ENCODE measurements at places on chromosomes 2 and 18.

DNA sequence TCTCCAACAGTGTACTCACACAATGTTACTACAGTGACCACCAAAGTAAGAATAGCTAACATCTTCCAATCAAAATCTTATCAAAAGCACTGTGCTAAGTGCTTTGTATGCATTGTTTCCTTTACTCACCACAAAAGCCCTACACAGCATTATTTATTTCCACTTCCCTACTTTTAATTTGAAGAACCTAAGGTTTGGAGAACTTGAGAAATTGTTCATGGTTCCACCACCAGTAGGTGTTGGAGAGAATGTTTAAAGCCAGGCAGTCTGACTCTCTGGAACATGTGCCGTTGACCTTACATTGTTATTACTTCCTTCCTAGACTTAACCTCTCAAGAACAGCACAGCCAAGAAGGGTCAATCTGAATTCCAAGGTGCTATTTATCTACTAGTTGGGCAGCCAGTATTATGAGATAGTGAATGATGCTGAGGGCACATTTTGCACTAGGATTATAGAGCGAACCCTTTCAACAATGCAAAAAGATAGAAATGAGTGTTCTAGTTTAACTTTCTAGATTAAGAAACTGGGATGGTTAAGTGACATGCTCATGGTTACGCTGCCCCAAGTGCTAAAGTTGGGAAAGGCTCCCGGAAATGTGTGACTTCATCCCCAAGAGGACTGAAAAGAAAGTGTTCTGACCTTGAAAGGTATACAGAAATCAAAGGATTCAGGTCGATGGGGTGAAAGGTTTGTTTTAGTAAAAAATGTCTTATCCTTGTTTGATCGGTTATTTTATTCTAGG lies 55.2 kb upstream of the FAM136A start:
- no peak for DNase-seq

DNA sequence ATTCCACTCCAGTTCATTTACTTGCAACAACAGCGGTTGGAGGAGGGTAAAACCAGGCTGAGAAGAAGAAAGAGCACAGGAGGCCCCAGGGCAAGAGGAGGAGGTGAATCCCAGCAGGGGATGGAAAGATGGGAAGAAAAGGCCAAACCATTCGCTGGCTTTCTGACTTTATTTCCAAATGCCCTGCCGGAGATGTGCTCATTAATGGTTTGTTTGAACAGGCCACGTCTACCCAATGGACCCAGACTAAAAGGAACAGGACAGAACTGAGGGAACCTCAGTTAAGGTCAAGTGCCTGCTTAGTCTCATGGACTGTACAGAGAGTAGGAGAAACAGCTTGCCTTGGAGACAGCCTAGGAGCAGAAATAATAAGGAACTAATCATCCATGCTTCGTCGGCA lies 121.6 kb upstream of the NDUFV2 start:
- DNase-seq: no peak

- no peak for DNase-seq
Measured at GRCh38 chr2:139366681-139367080, 586.5 kb upstream of the NXPH2 start.

DNA sequence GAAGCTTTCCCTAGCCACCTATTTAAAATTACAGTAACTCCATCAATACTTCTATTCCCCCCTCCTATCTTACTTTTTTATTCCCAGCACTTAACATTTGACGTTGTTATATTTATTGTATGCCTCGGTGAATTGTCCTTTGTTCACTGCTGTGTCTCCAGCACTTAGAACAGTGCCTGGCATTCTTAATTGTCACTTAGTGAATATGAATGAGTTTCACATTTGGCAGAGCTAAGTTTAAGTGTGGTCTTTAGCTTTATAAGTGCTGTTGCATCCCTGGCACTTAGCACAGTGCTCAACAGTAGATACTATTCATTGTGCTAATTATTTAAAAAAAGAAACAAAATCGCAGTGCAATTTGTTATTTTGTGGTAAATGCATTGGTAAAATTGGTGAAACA lies 1.7 kb downstream of the RMP24 start:
- DNase-seq: no peak

GRCh38 chr2:158701101-158701500 lies 94.0 kb upstream of the DAPL1 start:
- no peak for DNase-seq

- DNase-seq: no peak
Measured at GRCh38 chr2:82852787-82853186, 1606.3 kb downstream of the SUCLG1 start.

DNA sequence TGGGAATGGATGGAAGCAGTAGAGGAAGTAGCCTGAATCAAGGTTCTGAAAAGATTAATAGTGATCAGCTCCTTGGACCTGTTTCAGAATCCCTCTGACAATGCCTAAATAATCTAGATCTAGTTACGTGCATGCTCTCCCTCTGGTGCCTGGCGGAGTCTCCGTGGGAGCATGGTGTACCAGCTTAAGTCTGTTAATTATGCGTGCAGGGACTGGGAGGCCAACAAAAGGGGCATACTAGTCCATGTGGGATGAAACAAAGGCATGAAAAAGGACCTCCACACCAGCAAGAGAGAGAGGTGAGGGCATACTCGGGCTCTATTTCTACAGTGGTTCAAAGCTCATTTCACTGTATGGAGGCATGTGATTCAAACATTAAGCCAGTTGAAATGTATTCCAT lies 200.3 kb downstream of the DPP4 start:
- no peak for DNase-seq

- DNase-seq: no peak
Measured at GRCh38 chr2:16554060-16554583, 111.5 kb downstream of the CYRIA start.

DNA sequence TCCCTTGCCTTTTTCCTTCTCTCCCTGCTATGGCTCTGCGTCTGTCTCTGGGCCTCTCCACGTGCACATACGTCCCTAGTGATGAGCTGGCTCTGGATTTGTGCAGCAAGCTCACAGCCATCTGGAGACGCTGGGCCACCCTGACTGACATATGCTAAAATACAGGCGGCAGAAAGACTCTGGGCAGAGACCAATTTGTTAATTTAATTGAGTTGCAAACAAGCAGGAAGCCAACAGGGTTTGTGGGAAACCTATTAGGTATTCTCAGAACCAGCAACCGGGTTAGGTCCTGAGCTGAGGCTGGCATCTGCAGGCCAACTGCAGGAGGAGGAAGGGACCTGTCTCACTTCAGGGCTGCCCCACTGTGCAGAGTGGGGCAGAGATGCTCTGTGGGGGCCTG lies 53.5 kb upstream of the SMAD2 start:
- DNase-seq: peak; percentile 54

DNA sequence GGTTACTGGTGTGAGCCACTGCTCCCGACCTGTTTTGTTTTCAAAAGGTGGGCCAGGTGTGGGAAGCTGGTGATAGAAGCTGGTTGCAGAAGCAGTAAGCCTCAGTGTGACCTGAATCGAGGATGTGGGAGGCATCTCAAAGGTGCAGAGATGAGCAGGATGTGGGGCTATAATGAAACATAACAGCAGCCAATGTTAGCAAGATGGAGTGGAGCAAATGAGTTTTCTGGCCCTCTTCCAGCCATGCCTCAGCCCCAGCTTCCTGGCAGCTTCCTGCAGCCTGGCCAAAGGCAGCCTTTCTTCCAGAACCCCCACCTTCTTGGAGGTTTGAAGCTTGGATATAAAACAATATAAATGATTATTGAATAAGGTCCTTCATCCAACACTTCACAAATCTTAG lies 184.8 kb downstream of the NCK2 start:
- DNase-seq: no peak

GRCh38 chr2:204913854-204914464 lies 368.7 kb downstream of the PARD3B start:
- no peak for DNase-seq

DNA sequence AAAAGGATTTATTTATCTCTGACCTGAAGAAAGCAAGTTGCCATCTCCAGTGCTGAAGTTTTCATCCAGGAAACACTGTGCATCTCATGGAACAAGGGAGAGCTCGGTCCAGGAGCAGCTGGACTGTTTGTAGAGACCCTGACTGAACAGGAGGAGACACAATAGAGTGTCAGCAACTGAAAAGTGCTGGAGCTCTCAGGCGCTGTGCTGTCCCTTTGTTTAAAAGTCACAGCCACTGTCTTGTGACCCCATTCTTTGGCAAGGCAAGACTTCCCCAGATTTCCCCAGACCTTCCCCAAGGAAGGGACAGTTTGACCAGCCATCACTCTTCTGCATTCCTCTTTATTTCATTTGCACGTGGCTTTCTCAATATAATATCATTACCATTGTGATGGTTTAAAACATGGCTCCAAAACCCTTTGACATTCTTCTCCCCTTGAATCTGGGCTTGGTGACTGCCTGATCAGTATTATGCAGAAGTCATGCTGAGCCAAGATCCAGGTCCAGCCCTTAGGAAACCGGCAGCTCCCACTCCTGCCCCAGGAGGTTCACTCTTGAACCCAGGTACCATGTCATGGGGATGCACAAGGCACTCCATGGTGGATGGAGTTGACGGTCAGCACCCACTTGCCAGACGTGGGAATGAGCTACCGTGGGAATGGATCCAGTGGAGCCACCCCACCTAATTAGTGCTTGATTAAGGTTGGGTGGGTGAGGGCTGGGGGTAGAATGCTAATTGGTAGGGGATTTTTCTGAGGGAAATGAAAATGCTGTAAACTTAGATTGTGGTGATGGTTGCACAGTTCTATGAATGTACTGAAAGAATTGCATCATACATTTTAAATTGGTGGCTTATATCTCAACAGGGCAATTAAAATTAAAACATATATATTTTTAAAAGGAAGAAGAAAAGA lies 497.9 kb upstream of the RAB6C start:
- DNase-seq: no peak

GRCh38 chr2:47602996-47603395 lies 179.9 kb upstream of the MSH6 start:
- no peak for DNase-seq

DNA sequence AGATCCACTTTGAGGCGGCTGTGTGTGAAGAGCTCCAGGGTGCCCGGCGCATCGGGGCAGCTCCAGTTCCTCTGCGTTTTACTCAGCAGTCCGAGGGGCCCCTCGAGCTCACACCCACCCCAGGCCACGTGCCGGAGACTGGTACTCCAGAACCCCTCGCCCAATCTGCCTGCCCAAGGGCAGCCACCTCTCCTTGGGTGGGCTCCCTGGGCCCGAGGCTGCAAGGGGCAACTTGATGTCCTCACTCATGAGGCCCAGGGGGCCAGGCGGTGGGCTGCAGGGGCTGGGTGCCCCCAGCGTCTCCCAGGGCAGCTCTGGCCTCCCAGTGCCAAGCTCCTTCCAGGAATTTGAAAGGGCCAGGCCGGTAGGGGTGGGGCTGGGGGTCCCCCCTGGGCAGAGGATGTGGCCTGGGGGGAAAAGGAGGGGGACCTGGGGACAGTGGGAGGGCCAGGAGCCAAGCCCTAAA lies 16.7 kb downstream of the RAMP1 start:
- DNase-seq: no peak

DNA sequence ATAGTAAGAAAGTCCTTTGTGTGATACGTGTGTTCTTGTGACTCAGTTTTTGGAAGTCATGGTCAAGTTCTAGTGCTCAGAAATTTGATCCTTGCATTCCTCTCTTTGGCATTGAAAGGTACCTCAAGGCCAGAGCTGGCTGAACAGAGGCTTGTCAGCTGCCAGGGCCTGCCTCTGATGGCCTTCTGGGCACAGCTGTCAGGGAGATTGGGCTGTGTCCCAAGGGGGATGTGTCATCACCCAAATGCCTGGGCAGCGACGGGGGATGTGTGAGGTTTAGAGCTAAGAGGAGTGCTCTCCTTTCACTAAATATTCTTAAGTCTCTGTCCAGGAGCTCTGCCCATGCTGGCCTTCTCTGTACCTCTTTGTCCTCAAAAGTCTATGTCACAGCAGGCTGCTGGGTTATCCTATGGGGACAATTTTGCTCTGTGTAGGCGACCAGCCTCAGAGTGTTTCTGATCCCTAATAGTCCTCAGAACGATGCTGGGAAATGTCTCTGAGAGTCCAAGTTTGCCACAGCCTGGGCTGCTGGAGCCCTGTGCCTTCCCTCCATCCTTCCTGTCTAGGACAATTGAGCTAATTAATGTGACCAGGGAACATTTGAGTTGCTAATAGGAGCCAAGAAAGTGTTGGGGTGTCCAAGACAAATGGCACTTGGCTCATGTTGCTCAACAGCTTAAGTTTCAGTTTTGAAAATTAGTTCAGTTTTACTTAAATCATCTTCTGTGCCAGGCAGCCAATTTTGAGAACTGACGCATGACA lies 115.4 kb upstream of the ZNF521 start:
- DNase-seq: no peak

DNA sequence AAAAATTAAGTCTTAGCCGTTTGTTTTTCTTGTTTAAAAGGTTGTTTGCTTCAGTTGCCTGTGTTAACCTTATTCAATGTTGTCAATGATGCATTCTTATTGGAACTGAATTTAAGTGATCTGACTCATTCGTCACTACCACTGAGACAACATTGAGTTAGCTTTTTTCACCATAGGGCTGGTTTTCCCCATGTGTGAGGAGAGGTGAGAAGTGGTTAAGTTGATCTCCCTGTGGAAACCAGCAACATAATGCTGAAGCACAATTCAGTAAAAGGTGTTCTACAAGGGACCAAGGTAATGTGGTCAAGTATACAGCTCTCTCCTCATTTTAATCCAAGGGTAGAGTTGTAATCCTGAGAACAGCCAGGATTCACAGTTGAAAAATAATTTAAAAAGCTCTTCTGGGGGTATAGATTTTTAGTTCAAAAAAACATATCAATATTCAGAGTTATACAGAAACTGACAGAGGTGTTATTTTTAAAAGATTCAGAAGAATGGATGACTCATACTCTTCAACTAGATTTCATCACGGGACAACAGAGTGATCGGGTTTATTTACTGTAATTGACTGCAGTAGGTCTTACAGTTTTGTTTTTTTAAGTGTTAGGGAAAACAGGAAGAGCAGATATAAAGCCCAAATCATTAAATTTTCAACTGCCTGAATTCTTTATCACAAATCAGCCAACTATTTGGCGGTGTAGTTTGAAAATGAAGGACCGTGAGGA lies 12.6 kb downstream of the NOP58 start:
- DNase-seq: no peak

DNA sequence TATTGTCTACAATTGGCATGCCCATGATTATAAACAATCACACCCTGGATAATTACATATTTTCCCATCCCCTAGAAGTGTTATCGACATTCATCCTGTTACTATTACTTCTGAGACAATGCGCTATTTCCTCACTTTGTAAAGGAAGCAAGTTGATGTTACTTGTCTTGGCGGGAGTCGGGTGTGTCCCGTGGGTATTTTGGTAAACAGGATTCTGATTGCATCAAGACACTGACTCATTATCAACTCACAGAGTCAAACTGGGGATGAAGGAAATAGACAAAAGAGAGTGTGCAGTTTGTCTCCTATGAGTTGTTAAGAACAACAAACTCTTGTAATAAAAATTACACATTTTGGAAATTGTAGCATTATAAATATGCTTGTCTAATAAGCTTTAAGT lies 142.7 kb downstream of the GALR1 start:
- no peak for DNase-seq

All from cerebellar nuclear complex (tissue), 1 donor.